DND-41 (cell line): ENCODE measurements at places on chromosomes 3 and 15.

DNA sequence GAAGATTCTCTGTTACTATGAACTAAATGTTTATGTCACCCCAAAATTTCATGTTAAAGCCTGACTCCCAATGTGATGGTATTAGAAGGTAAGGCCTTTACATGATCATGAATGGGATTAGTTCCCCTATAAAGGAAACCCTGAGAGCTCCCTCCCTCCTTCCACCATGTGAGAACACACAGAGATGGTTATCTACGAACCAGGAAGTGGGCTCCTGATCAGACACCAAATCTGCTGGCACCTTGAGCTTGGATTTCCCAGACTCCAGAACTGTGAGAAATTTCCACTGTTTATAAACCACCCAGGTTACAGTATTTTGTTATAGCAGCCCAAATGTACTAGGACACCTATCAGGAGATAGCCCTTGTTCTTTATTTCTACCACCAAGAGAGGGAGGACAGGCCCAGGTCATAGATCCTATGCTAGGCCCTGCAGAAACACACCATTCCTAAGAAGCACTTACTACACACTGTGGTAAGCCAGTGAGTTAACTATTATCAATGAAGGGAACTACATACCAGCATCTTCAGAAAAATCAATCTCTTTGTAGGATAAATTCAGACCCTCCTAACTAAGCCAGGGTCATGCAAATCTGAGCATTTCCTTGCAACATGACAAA is 59.0 kb downstream of the PRKAR2A start:
- peak; percentile 53 for DNase-seq

DNA sequence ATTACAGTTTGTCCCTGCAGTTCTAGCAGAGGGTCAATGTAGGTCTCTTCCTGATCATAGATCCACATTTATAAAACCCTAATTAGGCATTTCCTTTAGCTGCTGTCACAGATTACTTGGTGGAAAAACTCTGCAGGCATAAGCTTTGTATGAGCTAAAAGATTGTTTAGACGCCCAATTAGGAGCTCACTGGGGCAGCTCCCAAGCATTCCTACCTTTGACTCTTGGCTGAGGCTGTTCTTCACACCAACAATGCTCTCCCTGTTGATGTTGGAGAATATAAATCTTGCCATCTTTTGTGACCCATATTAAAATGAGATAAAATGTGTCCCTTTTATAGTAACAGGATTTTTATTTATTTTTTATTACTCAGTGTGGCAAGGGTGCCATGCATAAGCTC is 148.3 kb upstream of the TRIM42 start:
- no peak for DNase-seq

GRCh38 chr3:32708672-32709283 is 23.8 kb downstream of the CNOT10 start:
- no peak for DNase-seq

- DNase-seq, result no peak
Observed at GRCh38 chr3:4321732-4322131, 18.6 kb downstream of the SETMAR start.

GRCh38 chr3:57192028-57192427 is 7.8 kb downstream of the HESX1 start:
- no peak for DNase-seq

DNA sequence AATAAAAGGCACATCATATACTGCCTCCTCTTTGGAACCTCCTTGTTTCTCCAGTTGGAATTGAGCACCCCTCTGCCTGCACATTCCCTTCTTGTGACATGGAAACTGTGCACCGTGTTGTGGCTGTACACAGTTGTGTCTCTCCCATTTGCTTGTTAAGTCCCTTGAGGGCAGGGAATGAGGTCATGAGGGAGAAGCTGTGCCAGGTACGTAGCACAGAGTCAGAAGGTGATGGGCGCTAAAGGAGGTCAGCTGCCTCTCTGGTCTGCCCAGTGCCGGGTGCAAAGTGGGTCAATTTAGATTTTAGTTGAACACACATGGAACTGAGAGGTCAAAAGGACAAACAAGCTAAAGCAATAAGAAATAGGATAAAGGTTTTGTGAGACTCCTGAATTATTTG is 124.4 kb downstream of the FAM43A start:
- no peak for DNase-seq

- no peak for DNase-seq
Observed at GRCh38 chr3:32630266-32630665, 54.7 kb upstream of the CNOT10 start.

GRCh38 chr3:186138272-186138981 is 29.5 kb upstream of the ETV5 start:
- DNase-seq, result no peak

DNA sequence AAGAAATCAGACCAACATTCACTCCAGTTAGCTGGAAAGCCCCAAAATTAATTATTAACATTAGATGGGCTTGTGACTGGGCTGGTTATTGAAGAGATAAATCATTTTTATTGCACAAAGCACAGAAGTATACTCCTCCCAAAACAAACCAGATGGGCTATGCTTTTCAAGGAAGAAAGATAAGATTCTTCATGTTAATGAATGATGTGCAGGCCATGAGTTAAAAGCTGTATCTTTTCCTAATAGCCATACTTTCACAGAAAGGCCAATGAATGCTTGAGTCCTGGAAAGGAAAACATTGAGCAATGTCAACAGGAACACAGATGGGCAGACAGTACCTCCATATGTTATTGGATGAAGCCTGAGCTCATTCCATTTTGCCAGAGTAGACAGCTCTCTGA is 55.4 kb downstream of the OCA2 start:
- DNase-seq, result no peak

DNA sequence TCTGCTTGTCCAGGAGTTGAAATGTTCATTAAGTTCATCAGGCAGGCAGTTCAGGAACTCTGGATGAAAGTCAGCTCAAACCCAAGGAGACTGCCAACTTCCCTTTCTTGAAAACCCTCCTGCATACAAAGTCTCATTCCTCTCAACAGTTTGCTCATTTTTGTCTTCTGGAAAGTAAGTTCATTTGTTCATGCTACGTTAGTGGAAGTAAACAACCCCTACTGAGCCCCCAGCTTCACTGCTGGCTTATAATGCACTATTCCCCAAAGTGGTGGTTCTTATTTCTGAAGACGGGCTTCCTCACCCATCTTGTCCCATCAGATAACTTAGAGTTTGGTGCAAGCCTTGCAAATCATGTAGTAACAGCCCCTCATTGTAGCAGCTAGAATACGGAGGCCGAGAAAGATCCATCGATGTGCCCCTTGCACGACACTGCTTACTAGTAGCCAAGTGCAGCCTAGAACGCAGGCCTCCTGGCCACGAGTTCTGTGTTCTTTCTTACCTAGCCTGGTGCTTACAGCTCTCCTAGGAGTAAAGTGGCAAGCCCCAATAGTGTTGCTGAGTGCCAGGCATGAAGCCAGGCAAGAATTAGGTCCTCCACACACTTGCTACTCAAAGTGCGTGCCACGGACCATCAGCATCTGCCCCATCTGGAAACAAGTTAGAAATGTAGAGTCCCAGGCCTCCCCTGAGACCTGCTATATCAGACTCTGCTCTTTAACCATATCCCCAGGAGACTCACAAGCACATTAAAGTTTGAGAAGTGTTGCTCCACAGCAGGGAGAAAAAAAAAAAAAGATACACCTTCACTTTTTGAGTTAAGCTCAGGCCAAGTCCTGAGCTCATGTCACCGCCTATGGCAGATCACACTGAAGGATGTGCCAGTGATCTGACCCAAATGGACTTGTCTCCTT is 82.5 kb downstream of the RFTN1 start:
- DNase-seq, result peak; percentile 23

- no peak for DNase-seq
Observed at GRCh38 chr3:152174876-152175527, 93.7 kb upstream of the MBNL1 start.

DNA sequence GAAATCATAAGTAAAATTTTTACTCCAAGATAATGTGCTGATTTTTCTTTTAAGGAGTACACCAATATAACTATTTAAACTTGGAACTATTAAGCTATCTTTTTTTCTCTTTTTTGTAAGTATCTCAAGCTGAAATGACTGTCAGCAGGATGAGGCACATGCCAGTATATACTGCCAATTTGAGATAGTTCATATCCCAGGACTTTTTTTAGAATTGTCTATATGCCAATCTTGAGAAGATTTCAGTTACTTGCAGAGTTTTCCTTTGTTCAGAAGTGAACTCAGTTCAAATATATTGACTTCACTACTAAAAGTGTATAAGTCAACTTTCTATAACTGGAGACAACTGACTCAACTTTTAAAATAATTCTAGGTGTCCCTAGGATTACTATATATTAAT is 181.7 kb upstream of the ZNF717 start:
- no peak for DNase-seq

- DNase-seq, result no peak
Observed at GRCh38 chr3:187551416-187551815, 118.8 kb downstream of the SST start.

DNA sequence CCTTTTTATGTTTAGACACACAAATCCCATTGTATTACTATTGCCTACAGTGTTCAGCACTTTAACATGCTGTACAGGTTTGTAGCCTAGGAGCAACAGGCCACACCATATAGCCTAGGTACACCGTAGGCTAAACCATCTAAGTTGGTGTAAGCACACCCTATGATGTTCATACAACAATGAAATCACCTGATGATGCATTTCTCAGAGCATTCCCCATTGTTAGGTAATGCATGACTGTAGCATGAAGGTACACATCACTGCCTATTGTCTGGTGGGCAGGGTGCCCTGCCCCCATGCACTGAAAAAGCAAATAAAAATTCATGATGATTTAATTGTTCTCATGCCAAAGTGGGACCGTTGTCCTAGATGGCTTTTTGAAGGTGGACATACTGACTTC is 183.6 kb downstream of the AGBL1 start:
- DNase-seq, result no peak

DNA sequence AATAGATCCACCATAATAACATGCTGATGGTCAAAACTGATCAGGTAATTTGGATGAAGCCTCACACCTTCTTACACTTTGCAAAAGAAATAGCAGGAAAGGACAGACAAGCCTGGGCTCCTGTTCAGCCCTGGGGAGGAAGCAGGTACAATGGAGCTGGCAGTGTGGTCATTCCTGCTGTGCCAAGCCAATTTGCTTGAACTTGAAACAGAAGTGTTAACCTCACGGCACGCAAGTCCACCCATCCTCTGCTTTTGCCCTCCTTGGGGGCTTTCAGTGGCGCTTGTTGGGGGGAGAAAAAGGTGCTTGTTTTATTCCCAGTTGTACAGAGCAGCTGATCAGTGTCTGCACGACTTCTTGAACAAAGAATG is 36.8 kb upstream of the RFTN1 start:
- DNase-seq, result peak; percentile 23

- DNase-seq, result no peak
Observed at GRCh38 chr15:55628369-55628730, 40.2 kb upstream of the PYGO1 start.

GRCh38 chr3:87727783-87728182 is 331.0 kb downstream of the CGGBP1 start:
- DNase-seq, result no peak

- no peak for DNase-seq
Observed at GRCh38 chr3:171685116-171685895, 125.0 kb downstream of the PLD1 start.

GRCh38 chr3:13049400-13049799 is 23.8 kb downstream of the IQSEC1 start:
- no peak for DNase-seq

DNA sequence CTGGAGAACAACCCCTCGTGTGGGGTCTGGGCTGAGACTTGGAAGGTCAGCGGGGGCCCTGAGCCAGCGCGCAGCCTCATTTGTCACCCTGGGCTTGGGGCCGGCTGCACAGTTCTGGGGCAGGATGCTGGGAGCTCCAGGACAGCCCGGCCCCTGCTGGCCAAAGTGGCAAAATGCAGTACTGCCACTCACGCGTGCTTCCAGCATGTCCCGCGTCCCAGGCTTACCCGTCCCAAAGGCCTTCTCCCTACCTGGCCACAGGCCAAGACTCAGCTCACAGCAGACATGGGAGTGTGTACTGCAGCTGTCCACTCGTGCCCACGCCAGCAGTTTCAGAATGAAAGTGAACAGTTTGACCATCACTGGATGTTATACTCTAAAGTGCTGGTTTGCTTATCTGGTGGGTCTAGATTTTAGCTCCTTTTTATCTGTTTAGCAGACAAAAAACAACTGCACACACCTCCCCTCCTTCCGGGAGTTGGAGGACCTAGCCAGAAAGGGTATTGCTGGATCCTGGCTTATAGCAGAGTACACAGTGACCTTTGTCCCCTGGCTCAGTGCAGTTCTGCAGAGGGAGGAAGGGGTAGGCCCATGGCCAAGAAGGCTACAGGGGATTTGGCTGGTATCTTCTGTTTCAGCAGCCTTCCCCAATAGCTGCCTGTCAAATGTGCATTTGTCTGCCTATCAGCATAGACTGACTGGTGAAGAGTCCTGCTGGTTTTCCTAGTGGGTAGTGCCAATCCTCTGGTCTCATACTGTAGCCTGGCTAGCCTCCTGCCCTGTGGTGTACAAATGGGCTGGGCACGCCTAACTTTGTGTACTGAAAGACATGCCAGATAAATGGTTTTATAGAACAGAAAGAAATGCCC is 23.2 kb upstream of the IP6K2 start:
- DNase-seq, result peak; percentile 26

GRCh38 chr3:31371484-31372177 is 161.1 kb upstream of the STT3B start:
- no peak for DNase-seq

DNA sequence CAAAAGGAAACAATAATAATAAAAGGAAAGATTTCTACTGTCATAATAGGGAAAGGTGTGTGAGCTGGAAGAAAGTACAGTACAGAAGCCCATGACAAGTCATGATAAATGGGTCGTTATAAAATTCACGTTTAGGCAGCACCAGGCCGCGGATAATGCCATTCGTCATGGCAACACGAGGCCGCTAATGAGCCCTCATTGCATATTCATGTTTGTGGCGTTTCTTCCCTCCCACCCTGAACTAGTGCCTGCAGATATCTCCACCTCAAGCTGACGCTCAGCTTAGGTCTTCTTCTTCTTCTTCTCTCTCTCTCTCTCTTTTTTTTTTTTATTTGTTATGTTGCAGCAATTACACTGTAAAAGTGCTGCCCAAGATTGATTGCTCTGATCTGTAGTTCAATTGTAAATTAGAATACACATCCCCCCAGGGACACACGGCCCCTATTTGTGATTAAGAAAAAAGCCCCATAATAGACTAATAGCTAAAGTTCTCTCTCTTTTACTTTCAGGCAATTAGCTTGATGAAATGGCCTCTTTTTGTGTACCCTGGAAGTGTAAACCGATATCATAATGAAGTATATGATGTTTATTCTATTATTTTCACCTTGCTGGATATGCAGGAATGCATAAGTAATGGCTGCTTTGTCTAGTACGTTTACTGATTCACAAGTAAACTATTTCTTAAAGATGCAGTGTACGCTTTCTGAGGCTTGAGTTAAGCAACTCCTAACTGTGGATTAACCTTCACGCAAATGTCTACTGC is 61.9 kb upstream of the NR2F2 start:
- DNase-seq, result no peak
